ENCODE measurements at places on chromosomes 5 and 9.

DNA sequence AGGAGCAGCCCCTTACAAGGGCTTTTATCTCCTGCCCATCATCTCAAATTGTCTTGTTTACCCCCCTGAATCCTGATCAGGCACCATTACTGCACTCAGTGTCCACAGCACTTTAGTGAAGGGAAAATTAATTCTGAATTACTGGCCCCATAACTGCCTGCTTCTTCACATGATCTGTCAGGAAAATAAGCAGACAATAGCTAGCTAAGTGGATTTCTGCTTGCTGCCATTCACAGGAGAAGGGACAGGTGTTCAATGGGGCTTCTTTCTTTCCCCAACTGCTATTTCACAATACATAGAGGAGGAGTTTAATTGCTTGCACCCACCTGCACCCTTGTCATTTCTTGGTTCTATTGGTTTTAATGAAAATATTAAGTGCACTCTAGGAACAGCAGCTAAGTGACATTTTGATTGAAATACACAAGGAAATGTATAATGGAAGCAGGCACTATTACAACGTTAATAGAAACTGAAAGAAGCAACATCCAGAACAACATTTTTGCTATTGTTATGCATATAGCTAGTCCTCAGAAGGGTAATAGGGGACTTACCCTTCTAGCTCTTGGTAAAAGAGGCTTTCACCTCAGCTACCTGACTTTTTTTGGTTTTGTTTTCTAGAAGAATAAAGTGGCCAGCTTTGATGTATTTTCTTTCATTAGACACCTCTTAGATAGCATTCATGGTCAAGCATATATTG, 599.3 kb upstream of the TLE4 start:
- DNase-seq = no peak

DNA sequence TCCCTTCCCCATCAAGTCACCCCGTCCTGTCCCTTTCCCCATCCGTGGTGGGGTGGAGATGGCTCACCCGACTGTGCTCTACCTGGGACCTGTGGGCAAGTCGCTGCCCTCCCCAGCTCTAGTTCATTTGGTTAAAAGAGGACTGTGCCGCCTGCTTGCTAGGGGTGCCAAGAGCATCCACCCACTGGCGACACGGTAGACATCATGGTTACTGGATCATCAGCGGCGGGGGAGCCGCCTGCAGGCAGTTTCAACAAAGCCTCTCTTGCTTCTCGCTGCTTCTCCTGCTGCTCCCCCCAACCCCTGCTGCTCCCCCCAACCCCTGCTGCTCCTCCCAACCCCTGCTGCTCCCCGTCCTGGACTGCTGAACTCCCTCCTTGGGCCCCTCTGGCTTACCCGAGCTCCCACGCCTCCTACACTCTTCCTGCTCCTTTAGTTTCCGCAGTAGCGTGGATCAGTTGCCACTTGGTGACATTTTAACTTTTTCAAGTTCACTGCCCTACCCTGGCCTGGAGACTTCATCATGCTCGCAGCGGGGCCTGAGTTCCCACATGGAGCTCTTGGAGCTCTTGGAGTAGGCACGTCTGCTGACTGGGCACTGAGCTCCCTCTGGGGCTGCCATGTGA, 22.0 kb upstream of the SCGB3A1 start:
- DNase-seq = no peak

GRCh38 chr9:23123048-23123632, 676.5 kb downstream of the DMRTA1 start:
- DNase-seq = no peak

DNA sequence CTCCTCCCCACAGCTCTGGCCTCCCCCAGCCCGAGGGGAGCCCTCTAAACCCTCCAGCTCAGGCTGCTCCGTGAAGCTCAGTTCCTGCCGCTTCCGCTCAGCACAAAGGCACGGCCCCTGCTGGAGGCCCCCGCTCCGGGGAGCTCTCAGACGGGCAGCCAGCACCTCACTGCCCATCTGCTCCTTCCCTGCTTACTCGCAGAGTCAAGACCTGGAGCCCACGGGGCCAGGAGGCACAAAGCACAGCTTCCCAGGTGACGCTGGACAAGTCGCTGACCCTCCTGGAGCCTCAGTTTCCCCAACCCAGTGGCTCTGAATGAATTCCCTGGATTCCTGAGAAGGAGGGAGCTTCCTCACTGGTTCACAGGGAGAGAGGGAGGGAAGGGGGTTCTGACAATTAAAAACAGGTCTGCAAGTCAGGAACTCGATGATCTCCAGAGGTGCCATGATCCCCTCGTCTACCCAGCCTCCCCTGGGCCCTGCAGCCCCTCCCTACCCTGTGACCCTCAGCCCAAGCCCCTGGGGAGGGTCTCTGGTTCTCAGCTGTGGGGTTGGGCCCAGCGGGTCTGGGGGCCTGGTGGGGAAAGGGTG, 36.2 kb downstream of the VAV2 start:
- DNase-seq = no peak

DNA sequence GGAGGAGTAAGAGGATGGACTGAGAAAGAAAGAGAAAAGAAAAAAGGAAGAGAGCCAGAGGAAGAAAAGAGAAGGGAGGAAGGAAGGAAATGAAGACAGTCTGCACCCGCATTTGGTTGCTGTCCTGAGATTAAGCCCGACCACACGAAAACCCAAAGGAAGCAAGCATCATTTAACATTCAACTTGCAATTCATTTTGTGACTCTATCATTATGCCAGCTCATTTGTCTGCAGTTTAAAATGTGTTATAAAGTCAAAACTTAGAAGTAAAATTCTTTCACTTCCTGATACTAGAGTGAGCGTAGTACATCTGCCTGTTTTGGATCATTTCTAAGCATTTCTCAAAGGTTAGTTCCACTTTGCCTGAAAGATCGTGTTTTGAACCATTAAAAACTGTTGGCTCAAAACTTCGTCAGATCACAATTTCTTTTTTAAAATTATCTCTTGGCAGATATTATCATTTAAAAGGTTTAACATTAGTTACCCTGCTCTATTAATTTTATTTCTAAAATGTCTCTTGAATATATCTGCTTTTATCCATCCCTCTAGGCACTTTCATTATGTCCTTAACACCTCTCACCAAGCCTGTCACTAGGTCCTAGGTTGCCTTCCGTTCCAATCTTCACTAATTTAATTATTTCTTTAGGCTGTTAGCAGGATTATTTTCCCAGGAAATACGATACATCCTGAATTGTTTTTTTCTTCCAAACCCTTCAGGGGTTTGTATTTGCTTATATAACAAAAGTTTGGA, 240.9 kb downstream of the TLE4 start:
- DNase-seq = no peak

DNA sequence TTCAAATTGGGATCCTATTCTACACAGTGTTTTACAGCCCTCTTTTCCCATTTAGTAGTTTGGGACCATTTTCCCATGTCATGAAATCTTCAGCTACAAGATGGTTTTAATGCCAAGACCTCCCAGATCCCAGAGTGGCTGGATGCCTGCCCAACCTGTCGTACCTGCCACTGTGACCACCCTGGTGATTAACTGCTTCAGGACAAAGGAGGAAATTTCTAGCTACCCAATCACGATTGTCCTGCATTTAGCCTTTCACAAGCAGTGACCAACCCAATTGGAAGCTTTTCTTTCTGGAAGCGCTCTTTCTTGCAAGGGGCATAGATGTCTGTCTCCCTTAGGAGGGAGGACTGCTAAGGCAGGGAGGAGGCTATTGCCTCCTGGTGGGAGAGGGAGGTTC, 13.8 kb downstream of the IL9 start:
- no peak for DNase-seq

GRCh38 chr5:149438711-149439132, 59.6 kb upstream of the IL17B start:
- DNase-seq = no peak

GRCh38 chr5:138686668-138687067, 66.6 kb upstream of the CTNNA1 start:
- no peak for DNase-seq

DNA sequence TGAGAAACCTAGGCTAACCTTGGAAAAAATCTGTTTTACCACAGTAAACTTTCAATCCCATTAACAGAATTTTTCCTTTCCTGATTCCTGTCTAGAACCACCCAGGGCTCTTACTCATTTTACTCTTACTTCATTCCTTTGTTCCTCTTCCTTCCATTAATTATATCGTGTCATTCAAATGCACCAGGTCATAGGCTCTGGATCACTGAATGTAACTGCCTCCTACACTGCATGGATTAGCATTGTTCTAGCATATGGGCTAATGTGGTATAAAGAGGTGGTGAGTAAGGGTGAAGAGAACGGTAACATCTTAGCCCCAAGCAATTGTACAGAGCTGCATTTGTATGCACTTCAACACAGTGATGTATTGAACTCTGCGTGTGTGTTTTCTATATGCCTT, 49.5 kb upstream of the SPINK5 start:
- DNase-seq = no peak

- DNase-seq = no peak
Observed at GRCh38 chr9:82539146-82539545, 523.8 kb downstream of the RASEF start.

All from stimulated activated CD4-positive, alpha-beta T cell treated with anti-CD3 and anti-CD28 coated beads, Interleukin-12 subunit alpha, Interleukin-12 subunit beta, amount 100 ng/mL, for 48 hours (primary cell).